Pancreas (tissue), 10 donors: ENCODE measurements at places on chromosomes 12 and 14.

DNA sequence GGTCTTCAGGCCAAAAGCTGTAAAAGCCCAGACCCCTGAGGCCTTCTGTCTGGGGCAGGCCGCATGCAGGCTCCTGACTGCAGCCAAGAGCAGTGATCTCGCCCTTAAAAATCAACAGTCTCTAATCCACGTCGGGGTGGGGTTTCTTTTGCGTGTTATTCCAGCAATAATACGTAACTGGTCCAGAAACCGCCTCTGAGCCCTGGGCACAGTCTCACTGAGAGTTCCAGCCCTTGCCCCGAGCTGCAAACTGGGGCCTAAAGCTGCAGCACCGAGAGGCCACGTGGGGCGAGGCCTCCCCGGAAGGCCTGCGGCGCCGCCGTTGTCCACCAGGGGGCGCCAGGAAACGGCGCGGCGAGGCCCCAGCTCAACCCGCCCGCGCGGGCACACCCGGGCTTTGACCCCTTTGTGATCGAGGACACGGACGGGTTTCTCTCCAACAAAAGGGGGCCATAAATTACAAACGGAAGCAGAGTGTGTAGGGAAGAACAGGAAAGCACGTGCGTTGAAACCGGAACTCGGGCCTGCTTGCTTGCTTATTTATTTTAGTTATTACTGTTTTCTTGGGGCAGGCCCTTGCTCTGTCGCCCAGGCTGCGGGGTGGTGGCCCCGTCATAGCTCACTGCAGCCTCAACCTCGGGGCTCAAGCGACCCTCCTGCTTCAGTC lies 87.2 kb downstream of the NINJ2 start:
- H3K27me3 ChIP-seq: no peaks in the 10 kb centered on the region
- H3K4me3 ChIP-seq: no peak overlapping the region
- DNase-seq: peak; percentile 98
- H3K27ac ChIP-seq: no peak overlapping the region
- no peaks in the 10 kb centered on the region for H3K4me1 ChIP-seq

- peaks cover 4% of the 10 kb centered on the region for H3K36me3 ChIP-seq
- no peak overlapping the region for H3K27ac ChIP-seq
- peaks cover 2% of the 10 kb centered on the region for H3K4me1 ChIP-seq
- no peaks in the 10 kb centered on the region for H3K27me3 ChIP-seq
Observed at GRCh38 chr14:69055999-69056788, 77.1 kb upstream of the ACTN1 start.

DNA sequence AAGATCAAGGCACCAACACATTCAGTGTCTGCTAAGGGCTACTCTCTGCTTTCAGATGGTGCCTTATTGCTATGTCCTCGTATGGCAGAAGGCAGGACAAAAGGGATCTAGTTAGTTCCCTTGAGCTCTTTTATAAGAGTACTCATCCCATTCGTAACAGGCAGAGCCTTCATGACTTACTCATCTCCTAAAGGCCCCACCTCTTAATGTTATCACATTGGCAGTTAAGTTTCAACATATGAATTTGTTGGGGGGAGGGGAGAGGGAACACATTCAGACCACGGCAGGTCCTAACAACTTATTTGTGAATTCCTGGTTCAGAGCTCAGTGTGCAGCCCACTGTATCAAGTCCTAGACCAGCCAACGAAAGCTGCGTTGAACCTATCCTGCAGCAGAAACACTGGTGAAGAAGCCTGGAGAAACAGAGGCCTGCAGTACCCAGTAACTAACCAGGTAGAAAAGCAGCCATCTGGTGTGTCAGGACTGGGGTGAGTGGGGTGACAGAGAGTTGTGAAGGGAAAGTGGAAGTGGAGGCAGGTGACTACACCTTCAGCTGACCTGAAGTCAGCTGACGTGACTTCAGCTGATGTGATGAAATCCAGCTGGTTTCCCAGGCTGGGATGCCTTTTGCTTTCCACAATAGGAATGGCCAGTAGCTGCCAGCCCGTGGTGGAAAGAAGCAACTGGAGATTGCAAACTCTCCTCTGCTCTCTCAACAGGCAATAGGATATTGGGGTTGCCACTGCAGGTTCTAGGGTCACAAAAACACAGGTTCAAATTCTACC lies 101.6 kb upstream of the PLXNC1 start:
- DNase-seq: no peak
- H3K27ac ChIP-seq: no peak overlapping the region
- H3K4me3 ChIP-seq: no peak overlapping the region
- H3K36me3 ChIP-seq: no peaks in the 10 kb centered on the region
- H3K4me1 ChIP-seq: no peaks in the 10 kb centered on the region

DNA sequence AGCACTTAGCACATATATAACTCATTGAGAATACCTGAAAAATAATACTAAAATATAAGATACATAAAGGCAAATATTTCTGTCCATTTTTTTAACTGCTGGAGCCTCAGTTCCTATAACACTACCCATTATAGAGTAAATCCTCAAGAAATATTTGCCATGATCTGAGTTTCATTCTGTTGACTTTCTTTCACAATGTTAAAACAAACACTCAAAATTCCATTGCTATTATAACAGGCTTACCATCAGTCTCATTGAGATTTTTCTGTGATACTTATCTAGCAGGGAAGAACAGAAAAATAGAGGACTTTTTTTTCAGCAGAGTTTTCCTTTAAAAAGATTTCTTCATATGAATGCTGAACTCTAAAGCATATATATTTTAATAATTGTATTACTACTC lies 24.5 kb downstream of the LMO3 start:
- H3K36me3 ChIP-seq: no peaks in the 10 kb centered on the region
- no peak overlapping the region for H3K4me3 ChIP-seq
- no peak for DNase-seq

- DNase-seq: no peak
- H3K36me3 ChIP-seq: no peaks in the 10 kb centered on the region
- no peak overlapping the region for H3K4me3 ChIP-seq
- H3K4me1 ChIP-seq: peaks cover 9% of the 10 kb centered on the region
- H3K27ac ChIP-seq: no peak overlapping the region
Observed at GRCh38 chr12:51694146-51694545, 103.1 kb downstream of the SCN8A start.

GRCh38 chr12:58367041-58367440 lies 425.7 kb downstream of the ATP23 start:
- H3K36me3 ChIP-seq: no peaks in the 10 kb centered on the region
- H3K4me3 ChIP-seq: no peak overlapping the region
- H3K27ac ChIP-seq: no peak overlapping the region

- DNase-seq: no peak
- H3K36me3 ChIP-seq: no peaks in the 10 kb centered on the region
- H3K4me3 ChIP-seq: no peak overlapping the region
- no peak overlapping the region for H3K27ac ChIP-seq
- no peaks in the 10 kb centered on the region for H3K27me3 ChIP-seq
Observed at GRCh38 chr12:5254703-5255102, 177.2 kb upstream of the NTF3 start.

DNA sequence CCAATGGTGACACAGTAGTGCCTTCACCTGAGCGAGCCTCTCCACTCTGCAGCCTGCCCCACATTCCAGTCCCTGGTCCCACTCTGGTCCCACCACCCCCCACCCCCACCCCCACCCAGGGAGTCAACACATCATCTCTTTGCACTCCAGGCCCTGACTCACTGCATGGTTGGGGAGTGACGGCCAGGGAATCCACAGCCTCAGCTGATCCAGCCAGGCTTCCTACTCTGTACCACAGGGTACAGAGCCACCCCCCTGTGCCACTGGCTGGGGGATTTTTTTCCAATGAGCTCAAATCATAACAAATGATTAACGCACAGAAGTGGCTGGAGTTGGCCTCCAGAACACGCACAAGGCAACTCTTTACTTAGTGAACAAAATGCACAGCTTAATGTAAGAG lies 233.7 kb downstream of the NTF3 start:
- no peak overlapping the region for H3K4me3 ChIP-seq
- H3K27ac ChIP-seq: no peak overlapping the region
- H3K4me1 ChIP-seq: no peaks in the 10 kb centered on the region
- H3K27me3 ChIP-seq: no peaks in the 10 kb centered on the region
- DNase-seq: no peak
- H3K36me3 ChIP-seq: no peaks in the 10 kb centered on the region

GRCh38 chr14:29681316-29681715 lies 246.3 kb downstream of the PRKD1 start:
- no peak overlapping the region for H3K27ac ChIP-seq
- no peaks in the 10 kb centered on the region for H3K27me3 ChIP-seq
- H3K36me3 ChIP-seq: no peaks in the 10 kb centered on the region
- DNase-seq: no peak
- H3K4me1 ChIP-seq: no peaks in the 10 kb centered on the region

GRCh38 chr14:74579447-74580274 lies 32.4 kb downstream of the LTBP2 start:
- no peaks in the 10 kb centered on the region for H3K27me3 ChIP-seq
- H3K36me3 ChIP-seq: no peaks in the 10 kb centered on the region
- no peak overlapping the region for H3K4me3 ChIP-seq

GRCh38 chr12:68785358-68785757 lies 22.6 kb upstream of the MDM2 start:
- no peak overlapping the region for H3K27ac ChIP-seq
- no peak overlapping the region for H3K4me3 ChIP-seq
- H3K36me3 ChIP-seq: no peaks in the 10 kb centered on the region
- no peak for DNase-seq
- no peaks in the 10 kb centered on the region for H3K27me3 ChIP-seq
- H3K4me1 ChIP-seq: peaks cover 8% of the 10 kb centered on the region

GRCh38 chr12:96698521-96698920 lies 208.5 kb upstream of the NEDD1 start:
- H3K27me3 ChIP-seq: no peaks in the 10 kb centered on the region
- H3K4me3 ChIP-seq: no peak overlapping the region

- no peak overlapping the region for H3K4me3 ChIP-seq
- DNase-seq: no peak
- H3K27ac ChIP-seq: no peak overlapping the region
- H3K27me3 ChIP-seq: no peaks in the 10 kb centered on the region
Observed at GRCh38 chr12:8078398-8078797, 3.7 kb upstream of the NECAP1 start.

GRCh38 chr12:119175081-119175480 lies 3.6 kb upstream of the HSPB8 start:
- no peak overlapping the region for H3K4me3 ChIP-seq
- no peak overlapping the region for H3K27ac ChIP-seq
- H3K27me3 ChIP-seq: no peaks in the 10 kb centered on the region
- no peaks in the 10 kb centered on the region for H3K4me1 ChIP-seq
- DNase-seq: no peak
- no peaks in the 10 kb centered on the region for H3K36me3 ChIP-seq
